Forelimb muscle (tissue), 1 donor: ENCODE measurements at places on chromosomes 2 and 18.

- DNase-seq: no peak
These were observed at the start of gene GPR35 for GRCh38 chr2:240624950-240625621. Gene GPR35, plus strand, starts transcription at chr2:240625480. Its CDS starts 4,473 bp downstream, at chr2:240629953.

DNA sequence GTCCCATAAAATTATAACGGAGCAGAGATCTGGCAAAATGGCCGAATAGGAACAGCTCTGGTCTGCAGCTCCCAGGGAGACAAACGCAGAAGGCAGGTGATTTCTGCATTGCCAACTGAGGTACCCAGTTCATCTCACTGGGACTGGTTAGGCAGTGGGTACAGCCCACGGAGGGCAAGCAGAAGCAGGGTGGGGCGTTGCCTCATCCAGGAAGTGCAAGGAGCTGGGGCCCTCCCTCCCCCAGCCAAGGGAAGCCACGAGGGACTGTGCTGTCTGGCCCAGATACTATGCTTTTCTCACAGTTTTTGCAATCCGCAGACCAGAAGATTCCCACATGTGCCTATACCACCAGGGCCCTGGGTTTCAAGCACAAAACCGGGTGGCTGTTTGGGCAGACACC is 22.8 kb downstream of the ICA1L start:
- no peak for DNase-seq

- DNase-seq: no peak
These were observed 30.5 kb downstream of the DNMT3A start for GRCh38 chr2:25310965-25311864.

- no peak for DNase-seq
These were observed 41.1 kb upstream of the SCG2 start for GRCh38 chr2:223643309-223643708.

DNA sequence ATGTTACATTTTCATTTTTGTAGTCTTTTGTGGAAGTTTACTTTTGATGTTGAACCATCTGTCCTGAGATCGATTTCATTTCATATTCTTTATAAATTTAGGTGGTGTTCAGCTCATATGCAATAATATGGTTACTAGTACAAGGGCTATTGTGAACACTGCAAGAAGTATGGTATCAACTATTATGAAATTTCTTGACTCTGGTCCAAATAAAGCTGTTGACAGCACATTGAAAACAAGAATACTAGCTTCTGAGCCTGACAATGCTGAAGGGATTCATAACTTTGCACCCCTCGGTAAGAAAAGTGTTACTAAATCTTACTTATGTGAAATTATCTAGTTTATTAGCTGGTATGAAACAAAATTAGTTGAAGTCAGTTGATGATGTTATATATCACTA is 124.9 kb upstream of the TTC27 start:
- DNase-seq: no peak

DNA sequence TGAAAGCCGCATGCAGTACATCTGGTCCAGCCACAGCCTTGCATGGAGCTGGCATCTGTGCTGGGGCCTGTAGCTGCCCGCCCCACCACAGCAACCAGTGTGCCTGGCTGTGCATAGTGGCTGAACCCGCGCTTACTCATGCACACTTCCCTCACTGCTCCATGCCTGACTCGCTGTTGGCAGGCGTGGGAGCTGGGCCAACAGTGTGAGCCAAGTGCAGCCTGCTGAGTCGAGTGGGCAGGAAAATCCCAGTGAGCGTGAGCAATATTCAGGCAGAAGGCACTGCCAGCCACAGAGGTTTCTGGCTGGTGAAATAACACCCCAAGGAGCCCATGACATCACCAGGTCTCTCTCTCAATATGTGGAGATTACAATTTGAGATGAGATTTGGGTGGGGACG is 1674.1 kb upstream of the TMEFF2 start:
- no peak for DNase-seq

DNA sequence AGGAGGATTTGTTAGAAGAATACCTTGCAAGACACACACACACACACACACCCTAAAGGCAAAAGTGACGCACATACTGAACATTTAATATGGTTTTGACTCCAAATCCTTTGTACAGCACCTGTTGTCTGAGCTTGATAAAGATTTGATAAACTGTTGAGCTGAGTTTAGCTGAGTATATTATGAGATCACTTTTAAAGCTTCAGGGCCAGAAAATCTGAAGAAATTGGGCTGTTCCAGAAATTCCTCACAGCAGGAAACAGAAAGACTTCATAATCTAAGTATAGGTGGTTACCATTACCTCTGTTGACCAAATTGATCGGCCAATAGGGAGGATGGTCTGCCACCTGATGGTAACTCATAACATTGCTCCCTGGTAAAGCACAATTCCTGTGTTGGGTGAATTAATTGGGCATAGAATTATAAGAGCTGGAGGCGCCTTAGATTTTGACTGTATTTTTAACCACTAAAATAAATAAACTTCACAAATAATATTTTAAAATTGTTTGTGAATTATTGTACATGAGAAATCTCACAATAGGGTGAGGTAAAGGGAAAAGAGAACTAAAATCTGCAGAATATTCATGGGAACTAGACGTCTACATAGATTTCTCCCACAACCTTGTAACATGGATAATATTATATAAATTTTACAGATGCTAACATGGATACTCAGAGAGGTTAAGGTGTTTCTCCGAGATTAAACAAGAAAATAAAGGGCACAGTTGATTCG is 21.8 kb upstream of the RPIA start:
- DNase-seq: no peak

- no peak for DNase-seq
These were observed 53.7 kb upstream of the LGALSL start for GRCh38 chr2:64400105-64400728.
